ENCODE measurements at places on chromosomes 13 and 19.

GRCh38 chr19:35868172-35868822 lies at the start of gene APLP1:
APLP1 (plus strand) TSS chr19:35868574; CDS start chr19:35868637, 63 bp downstream.
- no peaks in the 10 kb centered on the region for H3K36me3 ChIP-seq
- H3K4me3 ChIP-seq = peak within 1 kb of the TSS; percentile 62
- H3K27ac ChIP-seq = no peak within 1 kb of the TSS
- peaks cover 22% of the 10 kb centered on the region for H3K27me3 ChIP-seq
- H3K4me1 ChIP-seq = peaks cover 21% of the 10 kb centered on the region
- DNase-seq = peak; percentile 81

GRCh38 chr13:43260999-43261398 lies 237.6 kb downstream of the DNAJC15 start:
- H3K27me3 ChIP-seq = no peaks in the 10 kb centered on the region
- DNase-seq = no peak
- no peak overlapping the region for H3K27ac ChIP-seq
- no peaks in the 10 kb centered on the region for H3K4me1 ChIP-seq
- H3K36me3 ChIP-seq = no peaks in the 10 kb centered on the region

DNA sequence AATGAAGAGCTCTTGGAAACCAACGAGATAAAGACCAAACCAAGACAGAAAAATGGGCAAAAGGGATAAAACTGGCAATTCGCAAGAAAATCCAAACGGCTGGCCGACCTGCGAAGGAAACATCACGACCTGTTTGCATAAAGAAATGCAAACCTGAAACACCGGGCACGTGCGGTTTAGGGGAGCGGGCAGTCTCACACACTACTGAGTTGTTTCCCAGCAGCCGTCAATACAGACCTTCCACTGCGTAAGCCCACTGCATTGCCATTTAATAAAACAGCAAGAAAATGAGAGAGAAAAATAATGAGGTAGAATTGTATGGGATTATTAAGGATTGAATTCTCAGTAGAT lies 642 bp upstream of the PEG3 start:
- no peaks in the 10 kb centered on the region for H3K36me3 ChIP-seq
- no peaks in the 10 kb centered on the region for H3K27me3 ChIP-seq
- H3K27ac ChIP-seq = no peak overlapping the region
- H3K4me1 ChIP-seq = no peaks in the 10 kb centered on the region

GRCh38 chr13:48403151-48403631 lies 9.7 kb downstream of the LPAR6 start:
- peaks cover 17% of the 10 kb centered on the region for H3K4me1 ChIP-seq
- DNase-seq = no peak
- no peaks in the 10 kb centered on the region for H3K27me3 ChIP-seq
- H3K36me3 ChIP-seq = no peaks in the 10 kb centered on the region
- peak overlapping the region; percentile 80 for H3K27ac ChIP-seq

DNA sequence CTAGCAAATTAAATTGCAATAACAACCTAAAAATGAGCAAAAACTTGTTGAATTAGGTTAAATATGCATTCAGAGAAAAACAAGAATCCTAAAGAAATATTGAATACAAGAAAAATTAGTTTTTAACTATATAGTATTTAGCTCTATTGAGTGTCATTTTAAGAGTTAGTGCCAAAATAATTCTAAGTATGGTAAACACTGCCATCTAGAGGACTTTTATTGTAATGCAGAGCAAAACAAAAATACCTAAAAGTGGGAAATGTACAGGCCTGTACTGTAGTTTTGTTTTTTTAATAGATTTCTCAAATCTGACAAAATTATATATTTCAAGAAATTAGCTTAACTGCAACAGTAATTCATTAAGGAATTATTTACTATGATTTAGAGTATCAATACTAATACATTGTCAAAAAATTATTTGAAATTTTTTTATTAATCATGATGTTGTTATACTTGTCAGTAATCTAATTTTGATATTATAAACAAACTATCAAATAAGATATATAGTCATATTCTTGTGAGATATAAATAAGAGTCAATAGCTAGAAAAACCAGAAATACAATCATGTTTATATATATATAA lies 8.2 kb upstream of the PCDH9 start:
- no peaks in the 10 kb centered on the region for H3K27me3 ChIP-seq
- H3K27ac ChIP-seq = no peak overlapping the region
- no peak for DNase-seq
- no peaks in the 10 kb centered on the region for H3K4me1 ChIP-seq
- H3K36me3 ChIP-seq = no peaks in the 10 kb centered on the region
- H3K4me3 ChIP-seq = no peak overlapping the region

GRCh38 chr13:107028751-107029150 lies 460.8 kb upstream of the ARGLU1 start:
- no peak overlapping the region for H3K27ac ChIP-seq
- H3K36me3 ChIP-seq = no peaks in the 10 kb centered on the region
- no peak overlapping the region for H3K4me3 ChIP-seq
- DNase-seq = no peak
- no peaks in the 10 kb centered on the region for H3K4me1 ChIP-seq

- H3K36me3 ChIP-seq = no peaks in the 10 kb centered on the region
- H3K27me3 ChIP-seq = no peaks in the 10 kb centered on the region
- no peaks in the 10 kb centered on the region for H3K4me1 ChIP-seq
- H3K27ac ChIP-seq = no peak overlapping the region
- no peak overlapping the region for H3K4me3 ChIP-seq
Observed at GRCh38 chr19:53826876-53827275, 2.8 kb upstream of the NLRP12 start.

- DNase-seq = no peak
- H3K4me1 ChIP-seq = no peaks in the 10 kb centered on the region
- H3K36me3 ChIP-seq = no peaks in the 10 kb centered on the region
- no peak overlapping the region for H3K27ac ChIP-seq
- H3K4me3 ChIP-seq = no peak overlapping the region
- H3K27me3 ChIP-seq = no peaks in the 10 kb centered on the region
Observed at GRCh38 chr13:113730258-113730691, 28.8 kb upstream of the TMEM255B start.

DNA sequence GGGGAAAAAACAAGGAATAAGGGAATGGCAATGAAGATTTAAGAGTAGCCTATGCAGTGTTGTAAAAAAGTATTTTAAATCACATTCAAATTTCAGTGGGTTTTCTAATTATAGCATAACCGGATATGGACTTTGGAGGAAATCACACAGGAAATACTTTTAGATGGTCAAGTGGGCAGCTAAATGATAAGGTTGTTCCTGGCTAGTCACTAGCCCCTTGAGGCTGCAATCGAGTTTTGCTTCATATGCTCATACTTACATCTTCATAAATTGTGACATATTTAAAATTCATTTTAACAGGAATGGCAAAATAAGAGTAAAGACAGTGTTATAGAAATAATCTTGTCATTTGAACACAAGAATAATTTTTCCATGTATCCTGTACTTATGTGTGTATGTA lies 88.9 kb downstream of the WDFY2 start:
- no peak overlapping the region for H3K27ac ChIP-seq
- no peak for DNase-seq
- peaks cover 14% of the 10 kb centered on the region for H3K4me1 ChIP-seq
- no peaks in the 10 kb centered on the region for H3K36me3 ChIP-seq
- no peaks in the 10 kb centered on the region for H3K27me3 ChIP-seq

All from heart left ventricle (tissue), 16 donors.